ENCODE measurements at places on chromosomes 3 and 15.
A peak's percentile ranks its signal among the peaks of the same experiment; 100 is the strongest.

DNA sequence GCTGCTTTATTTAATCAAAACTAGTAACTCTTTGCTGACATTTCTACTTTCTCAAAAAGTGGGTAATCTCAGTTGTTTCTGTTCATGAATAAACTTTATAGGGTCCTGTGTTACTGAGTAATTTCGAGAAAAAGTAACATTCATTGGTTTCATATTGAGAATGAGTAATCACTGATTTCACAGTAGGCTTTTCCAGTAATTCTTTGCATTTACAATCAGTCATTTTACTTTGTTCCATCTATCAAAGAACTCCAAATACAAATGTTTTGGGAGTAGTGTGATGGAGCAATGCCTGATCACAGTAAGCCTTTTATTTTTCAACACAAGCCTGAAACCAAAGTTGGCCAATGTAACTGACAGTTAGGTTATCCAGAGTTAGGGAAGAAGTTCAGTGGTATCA lies 353.6 kb downstream of the ULK4 start:
- H3K27me3 ChIP-seq: no peaks in the 10 kb centered on the region
- H3K27ac ChIP-seq: no peak overlapping the region
- no peaks in the 10 kb centered on the region for H3K4me1 ChIP-seq

- no peaks in the 10 kb centered on the region for H3K27me3 ChIP-seq
- H3K27ac ChIP-seq: peak overlapping the region; percentile 44
- H3K4me1 ChIP-seq: peaks cover 63% of the 10 kb centered on the region
- no peak for DNase-seq
- no peak overlapping the region for H3K4me3 ChIP-seq
Observed at GRCh38 chr15:66773129-66773873, 71.3 kb downstream of the SMAD6 start.

DNA sequence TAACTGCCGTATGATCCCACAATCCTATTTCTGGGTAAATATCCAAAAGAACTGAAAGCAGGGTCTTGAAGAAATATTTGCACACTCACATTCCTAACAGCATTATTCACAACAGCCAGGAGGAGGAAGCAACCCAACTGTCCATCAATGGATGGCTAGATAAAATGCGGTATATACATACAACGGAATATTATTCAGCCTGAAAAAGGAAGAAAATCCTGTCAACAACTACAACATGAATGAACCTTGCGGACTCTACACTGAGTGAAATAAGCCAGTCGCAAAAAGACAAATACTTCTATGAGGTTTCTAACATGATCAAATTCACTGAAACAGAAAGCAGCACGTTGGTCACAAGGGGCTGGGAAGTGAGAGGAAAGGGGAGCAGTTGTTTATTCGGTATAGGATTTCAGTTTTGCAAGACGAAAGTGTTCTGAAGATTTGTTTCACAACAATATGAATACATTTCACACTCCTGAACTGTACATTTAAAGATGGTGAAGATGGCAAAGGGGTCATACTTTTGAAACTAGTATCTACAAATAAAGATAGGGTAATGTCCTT lies 6.2 kb downstream of the DLG1 start:
- H3K4me1 ChIP-seq: peaks cover 34% of the 10 kb centered on the region
- no peak overlapping the region for H3K4me3 ChIP-seq
- no peaks in the 10 kb centered on the region for H3K27me3 ChIP-seq

DNA sequence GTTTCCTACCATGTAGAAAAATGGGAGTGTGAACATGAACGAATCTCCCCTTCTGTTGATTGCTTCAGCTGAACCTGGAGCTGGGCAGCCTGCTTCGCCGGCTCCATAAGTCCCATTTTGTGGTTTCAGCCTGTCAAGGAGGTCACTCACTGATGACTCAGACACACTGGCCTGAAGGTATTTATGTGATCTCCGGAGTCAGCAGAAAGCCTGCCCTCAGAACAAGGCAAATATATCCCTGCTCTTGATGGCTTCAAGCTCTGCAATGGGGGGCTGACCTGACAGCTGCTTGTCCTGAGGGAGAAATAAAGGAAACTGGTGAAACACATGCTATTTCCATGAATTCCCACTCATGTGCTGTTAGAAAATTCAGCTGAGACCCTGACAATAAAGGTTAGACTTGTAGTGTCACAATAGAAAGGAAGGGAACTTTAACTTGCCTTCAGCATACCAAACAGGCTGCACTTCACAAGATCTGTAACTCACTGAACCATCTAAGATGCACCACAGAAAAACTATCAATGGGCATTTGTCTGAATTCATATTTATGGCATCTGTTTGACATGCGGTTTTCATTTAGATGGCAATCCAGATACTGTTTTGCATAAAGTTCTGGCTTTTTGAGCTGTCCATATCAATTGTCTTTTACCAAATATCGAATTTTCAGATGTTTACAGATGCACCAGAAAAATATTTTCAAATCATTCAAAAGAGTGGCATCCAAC lies 282.0 kb upstream of the VEPH1 start:
- H3K4me1 ChIP-seq: peaks cover 6% of the 10 kb centered on the region
- DNase-seq: no peak
- no peaks in the 10 kb centered on the region for H3K36me3 ChIP-seq
- no peaks in the 10 kb centered on the region for H3K27me3 ChIP-seq
- no peak overlapping the region for H3K27ac ChIP-seq
